Lung (tissue), 17 donors: ENCODE measurements at places on chromosomes 11 and 22.

DNA sequence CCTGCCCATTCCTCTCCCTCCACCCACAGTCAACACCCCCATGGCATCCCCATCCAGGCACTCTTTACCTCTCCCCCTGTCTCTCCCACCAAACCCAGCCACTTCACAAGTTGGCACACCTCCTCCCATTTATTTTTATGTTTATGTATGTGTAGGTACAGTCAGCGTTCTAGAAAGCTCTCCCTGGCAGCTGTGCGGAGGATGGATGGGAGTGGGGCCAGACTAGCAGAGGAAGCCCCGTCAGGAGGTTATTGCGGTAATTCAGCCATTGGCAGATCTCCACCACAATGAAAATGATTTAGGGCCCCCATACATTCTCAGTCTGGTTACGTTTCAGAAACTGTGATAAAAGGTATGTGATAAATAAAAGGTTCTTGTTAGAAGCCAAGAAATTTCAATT lies 51.3 kb downstream of the BTG4 start:
- no peak overlapping the region for H3K4me3 ChIP-seq
- DNase-seq = no peak
- peaks cover 2% of the 10 kb centered on the region for H3K27me3 ChIP-seq
- no peaks in the 10 kb centered on the region for H3K4me1 ChIP-seq
- H3K27ac ChIP-seq = no peak overlapping the region

DNA sequence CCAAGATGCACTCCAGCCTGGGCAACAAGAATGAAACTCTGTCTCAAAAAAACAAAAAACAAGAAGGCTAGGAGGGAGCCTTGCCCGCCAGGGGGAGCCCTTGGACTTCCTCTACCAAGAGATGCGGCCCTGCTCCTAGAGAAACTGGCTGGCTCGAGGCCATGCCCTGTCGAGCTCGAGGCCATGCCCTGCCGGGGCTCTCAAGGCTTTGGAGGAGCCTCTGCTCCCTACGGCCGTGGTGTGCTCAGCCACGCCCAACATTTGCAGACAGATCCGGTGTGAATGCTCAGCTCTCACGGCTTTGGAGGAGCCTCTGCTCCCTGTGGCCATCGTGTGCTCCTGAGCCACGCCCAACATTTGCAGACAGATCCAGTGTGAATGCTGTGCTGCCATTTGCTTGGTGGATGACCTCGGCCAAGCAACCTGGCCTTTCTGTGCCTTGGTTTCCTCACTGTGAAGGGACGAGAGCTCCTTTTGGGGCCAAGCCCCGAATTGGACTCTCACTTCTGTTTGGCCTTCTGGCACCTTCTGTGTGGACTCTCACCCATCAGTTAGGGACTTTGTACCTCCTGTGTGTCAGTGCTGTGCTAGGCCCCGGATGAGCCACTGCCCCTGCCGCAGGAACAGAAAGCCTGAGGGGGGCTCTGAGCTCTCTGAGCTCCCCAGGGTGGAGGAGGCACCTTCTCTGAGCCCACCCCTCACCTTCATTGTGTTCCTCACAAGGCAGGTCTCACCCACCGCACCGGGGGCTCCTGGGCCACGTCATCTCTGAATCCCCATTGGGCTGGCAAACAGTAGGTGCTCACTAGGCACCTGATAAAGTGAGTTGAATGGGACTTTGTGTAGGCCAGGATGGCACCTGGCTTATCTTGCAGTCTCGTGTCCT lies 14.1 kb downstream of the C11orf24 start:
- peaks cover 11% of the 10 kb centered on the region for H3K4me1 ChIP-seq
- no peaks in the 10 kb centered on the region for H3K27me3 ChIP-seq
- peaks cover 14% of the 10 kb centered on the region for H3K36me3 ChIP-seq
- H3K4me3 ChIP-seq = no peak overlapping the region
- no peak overlapping the region for H3K27ac ChIP-seq

- peak overlapping the region; percentile 91 for H3K4me3 ChIP-seq
- H3K36me3 ChIP-seq = peaks cover 6% of the 10 kb centered on the region
- no peaks in the 10 kb centered on the region for H3K27me3 ChIP-seq
- peak overlapping the region; percentile 92 for H3K27ac ChIP-seq
- H3K4me1 ChIP-seq = no peaks in the 10 kb centered on the region
Measured at GRCh38 chr11:117145393-117145761, 1.3 kb downstream of the PAFAH1B2 start.

- no peak overlapping the region for H3K27ac ChIP-seq
- no peak overlapping the region for H3K4me3 ChIP-seq
- peak; percentile 77 for DNase-seq
- H3K4me1 ChIP-seq = peaks cover 12% of the 10 kb centered on the region
- H3K36me3 ChIP-seq = no peaks in the 10 kb centered on the region
Measured at GRCh38 chr22:28019881-28020861, 101.1 kb upstream of the PITPNB start.

DNA sequence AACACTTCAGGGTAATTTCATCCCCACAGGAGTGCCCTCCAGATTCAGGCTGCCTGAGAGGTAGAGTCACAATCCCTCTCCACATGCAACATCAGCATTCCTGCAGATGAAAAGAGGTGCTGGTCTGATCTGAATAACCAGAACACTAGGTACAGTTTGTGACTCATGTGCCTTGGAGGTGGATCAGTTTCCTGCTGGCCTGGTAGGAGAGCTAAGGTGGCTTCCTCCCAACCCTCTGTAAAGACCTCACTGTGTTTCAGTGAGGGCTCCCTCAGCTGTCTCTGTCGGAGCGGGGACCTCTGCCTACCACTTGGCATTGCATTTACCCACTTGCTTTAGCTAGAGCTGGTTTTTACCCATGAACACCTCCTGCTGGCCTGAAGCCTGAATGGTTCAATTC lies 7.6 kb downstream of the OR9G1 start:
- H3K4me3 ChIP-seq = no peak overlapping the region
- no peaks in the 10 kb centered on the region for H3K27me3 ChIP-seq
- H3K36me3 ChIP-seq = no peaks in the 10 kb centered on the region
- no peak overlapping the region for H3K27ac ChIP-seq
- DNase-seq = no peak
- no peaks in the 10 kb centered on the region for H3K4me1 ChIP-seq

DNA sequence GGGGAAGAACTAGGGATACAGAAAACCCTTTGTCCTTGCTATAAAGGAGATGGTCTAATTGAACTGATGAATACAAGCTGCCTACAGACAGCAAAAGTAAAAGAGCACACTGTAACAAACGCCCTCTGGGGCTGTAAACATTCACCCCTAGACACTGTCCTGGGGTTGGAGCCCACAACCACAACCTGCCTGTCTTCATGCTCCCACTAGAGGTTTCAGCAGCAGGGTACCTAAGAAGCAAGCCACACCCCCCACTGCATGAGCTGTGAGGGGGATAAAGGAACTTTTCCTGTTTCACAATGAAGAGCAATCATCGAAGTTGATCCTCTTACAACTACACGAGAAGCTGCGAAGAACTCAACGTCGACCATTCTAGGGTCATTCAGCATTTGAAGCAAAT lies 90.5 kb upstream of the LUZP2 start:
- H3K4me3 ChIP-seq = no peak overlapping the region
- H3K27ac ChIP-seq = no peak overlapping the region
- H3K36me3 ChIP-seq = no peaks in the 10 kb centered on the region
- no peak for DNase-seq
- no peaks in the 10 kb centered on the region for H3K4me1 ChIP-seq

DNA sequence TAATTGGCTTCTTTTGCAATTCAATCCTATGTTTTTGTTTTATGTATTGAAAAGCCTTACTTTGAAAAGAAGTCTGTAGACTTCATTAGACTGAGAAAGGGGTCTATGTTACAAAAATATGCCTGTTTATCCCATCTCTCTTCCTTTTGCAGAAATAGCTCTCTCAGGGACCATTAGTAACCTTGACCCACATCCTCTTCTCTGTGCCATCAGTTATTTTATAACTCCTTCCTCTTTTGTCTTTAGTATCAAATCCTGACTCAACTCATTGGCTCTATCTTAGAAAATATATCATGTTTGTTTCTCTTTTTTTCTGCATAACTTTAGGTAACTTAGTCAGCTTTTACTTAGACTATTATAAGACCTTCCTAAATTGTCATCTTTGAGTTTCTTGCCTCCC lies 20.3 kb downstream of the ZC3H12C start:
- no peak for DNase-seq
- H3K4me1 ChIP-seq = peaks cover 3% of the 10 kb centered on the region
- peaks cover 1% of the 10 kb centered on the region for H3K36me3 ChIP-seq
- no peaks in the 10 kb centered on the region for H3K27me3 ChIP-seq
- no peak overlapping the region for H3K4me3 ChIP-seq
- no peak overlapping the region for H3K27ac ChIP-seq

- no peak for DNase-seq
- no peak overlapping the region for H3K4me3 ChIP-seq
- H3K4me1 ChIP-seq = no peaks in the 10 kb centered on the region
- H3K27ac ChIP-seq = no peak overlapping the region
- H3K36me3 ChIP-seq = no peaks in the 10 kb centered on the region
Measured at GRCh38 chr11:1776331-1776851, 12.7 kb upstream of the CTSD start.

DNA sequence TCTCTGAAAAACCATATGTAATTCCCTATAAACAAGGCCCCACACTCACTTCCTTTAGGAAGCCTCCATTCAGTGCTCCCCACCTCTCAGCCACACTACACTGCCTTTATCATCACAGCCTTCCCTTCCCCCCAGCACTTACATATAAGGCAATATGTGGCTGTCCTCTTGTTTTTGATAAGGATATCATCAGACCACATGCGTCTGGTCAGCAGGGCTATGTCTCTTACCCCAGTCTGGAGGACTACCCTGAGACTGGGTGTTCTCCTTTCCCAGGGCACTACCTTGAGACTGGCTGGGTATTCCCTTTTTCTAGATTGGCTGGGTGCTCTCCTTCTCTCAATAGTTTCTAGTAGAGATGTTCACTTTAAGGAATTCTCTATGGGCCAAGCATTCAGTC lies 7.8 kb downstream of the KCNE3 start:
- DNase-seq = no peak
- peaks cover 16% of the 10 kb centered on the region for H3K36me3 ChIP-seq
- no peaks in the 10 kb centered on the region for H3K27me3 ChIP-seq
- H3K27ac ChIP-seq = no peak overlapping the region
- H3K4me3 ChIP-seq = no peak overlapping the region
- peaks cover 11% of the 10 kb centered on the region for H3K4me1 ChIP-seq

- no peak for DNase-seq
- H3K27me3 ChIP-seq = no peaks in the 10 kb centered on the region
- no peaks in the 10 kb centered on the region for H3K36me3 ChIP-seq
- no peak overlapping the region for H3K4me3 ChIP-seq
- no peak overlapping the region for H3K27ac ChIP-seq
Measured at GRCh38 chr11:59429924-59430516, 3.8 kb upstream of the OR5A2 start.
